Fibroblast of skin of abdomen (primary cell): ENCODE measurements at places on chromosomes 3 and 15.

- DNase-seq, result no peak
These were observed 31.9 kb downstream of the DNAH1 start for GRCh38 chr3:52347716-52348635.

DNA sequence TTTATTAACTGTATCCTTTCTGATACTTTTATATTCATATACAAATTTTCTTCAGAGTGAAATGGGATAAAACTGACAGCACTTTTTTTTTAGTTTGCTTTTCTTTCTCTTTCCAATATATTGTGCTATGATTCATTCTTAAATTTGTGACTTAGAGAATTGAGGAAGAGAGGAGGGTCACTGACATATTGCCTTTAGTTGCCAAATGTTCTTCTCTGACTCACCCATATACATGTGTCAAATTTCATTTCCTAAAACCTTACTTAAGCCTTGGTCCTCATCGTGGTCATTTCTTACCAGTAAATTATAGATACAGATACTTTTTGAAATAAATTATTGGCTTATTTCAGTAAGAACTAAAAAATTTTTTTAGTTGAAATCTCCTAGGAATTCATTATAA lies 53.9 kb downstream of the CLASP2 start:
- peak; percentile 83 for DNase-seq

DNA sequence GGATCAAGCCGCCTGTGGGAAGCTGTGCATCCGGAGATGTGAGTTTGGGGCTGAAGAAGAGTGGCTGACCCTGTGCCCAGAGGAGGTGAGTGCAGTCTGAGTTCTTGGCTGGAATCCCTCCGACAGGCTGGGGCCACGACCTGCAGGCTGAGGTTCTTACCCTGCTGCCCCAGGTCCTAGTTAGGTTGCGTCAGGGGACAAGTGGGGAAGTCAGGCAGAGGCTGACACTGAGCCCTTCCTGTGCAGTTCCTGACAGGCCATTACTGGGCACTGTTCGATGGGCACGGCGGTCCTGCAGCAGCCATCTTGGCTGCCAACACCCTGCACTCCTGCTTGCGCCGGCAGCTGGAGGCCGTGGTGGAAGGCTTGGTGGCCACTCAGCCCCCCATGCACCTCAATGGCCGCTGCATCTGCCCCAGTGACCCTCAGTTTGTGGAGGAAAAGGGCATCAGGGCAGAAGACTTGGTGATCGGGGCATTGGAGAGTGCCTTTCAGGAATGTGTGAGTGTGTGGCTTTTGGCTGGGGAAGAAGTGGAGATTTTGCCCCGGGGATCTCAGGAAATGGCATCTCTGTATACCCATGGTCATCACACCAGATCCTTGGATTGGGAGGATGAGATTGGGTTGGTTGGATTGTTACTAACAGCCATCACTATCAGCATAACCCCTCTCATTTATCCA lies 1.3 kb downstream of the PPM1M start:
- DNase-seq, result no peak

DNA sequence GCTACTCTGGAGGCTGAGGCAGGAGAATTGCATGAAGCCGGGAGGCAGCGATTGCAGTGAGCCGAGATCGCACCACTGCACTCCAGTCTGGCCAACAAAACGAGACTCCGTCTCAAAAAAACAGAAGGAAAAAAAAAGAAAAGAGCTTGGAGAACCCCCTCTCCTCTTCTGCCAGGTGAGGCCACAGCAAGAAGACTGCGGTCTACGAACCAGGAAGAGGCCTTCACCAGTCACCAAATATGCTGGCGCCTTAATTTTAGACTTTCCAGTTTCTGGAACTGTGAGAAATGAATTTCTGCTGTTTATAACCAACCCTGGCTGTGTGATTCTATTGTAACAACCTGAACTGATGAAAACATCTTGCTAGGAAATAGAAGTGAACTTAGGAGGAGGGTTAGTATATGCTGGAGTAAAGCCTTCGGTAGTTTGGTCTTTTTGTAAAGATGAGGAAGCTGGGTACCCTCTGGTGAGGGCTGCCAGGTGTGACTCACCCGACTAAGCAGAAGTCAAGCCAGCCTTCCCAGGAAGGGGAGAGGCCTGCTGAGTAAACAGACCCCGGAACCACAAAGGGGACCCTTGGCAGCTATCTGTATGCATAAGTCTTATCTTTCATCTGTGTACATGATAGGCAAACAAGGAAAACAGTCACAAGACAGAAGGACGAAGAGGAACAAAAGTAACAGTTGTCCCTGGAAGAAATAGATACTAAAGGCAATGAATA lies 78.7 kb downstream of the KLF13 start:
- DNase-seq, result no peak

GRCh38 chr3:33250712-33251111 lies 26.5 kb upstream of the FBXL2 start:
- DNase-seq, result peak; percentile 1

DNA sequence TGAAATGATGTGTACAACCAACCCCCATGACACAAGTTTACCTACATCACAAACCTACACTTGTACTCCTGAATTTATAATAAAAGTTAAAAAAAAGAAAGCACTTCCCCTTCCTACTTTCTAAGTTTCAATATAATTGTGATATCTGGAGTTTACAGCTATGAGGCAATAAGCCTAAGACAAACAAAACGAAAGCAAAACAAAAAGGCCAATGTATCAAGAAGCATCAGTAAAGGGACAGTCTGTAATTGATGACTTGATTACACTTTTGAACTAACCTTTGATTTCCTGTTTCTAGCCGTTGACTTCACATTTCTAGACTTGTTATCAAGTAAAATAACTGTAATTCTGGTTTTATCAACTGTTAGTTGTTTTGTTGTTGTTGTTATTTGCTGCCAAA lies 187.5 kb upstream of the CNTN3 start:
- DNase-seq, result no peak

DNA sequence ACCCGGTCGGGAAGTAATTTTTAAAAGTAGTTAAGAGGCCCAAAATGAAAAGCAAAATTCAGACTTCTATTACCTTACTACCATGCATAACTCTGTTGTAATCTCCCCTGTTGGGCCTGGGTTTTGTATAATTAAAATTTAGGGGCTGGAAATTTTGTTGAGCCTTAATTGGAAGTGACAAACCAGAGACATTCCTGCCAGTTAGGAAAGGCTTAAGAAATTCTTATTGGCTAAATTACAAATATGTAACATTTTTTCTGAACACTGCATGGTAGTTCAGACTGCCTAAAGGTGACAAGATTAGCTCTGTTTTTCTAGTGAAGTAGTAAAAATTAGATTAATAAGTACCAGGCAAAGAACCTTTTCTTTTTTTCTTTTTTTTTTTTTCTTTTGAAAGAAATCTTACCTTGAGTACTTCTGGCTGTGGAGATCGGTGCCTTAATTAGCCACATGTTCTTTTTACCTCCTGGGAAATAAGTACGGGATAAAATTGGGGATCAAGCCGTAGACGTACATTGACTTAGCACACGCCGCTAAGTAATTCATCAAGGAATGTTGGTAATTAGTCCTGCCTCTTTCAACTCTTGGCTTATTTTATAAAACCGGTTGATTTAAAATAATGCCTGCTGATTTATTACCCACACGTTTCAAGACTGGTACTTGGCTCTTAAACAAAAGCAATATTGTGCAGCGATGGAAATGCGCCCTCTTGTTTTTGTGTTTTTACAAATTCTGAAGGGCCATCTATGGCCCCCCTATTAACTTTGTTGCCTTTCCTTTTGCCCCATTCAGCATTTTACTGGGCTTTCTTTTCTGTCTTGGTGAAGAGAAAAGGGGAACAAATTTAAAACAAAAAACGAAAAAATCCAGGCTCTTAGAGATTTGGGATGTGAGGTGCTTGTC lies 111.2 kb upstream of the SAMMSON start:
- DNase-seq, result no peak

GRCh38 chr3:176046703-176047102 lies 1150.6 kb downstream of the TBL1XR1 start:
- DNase-seq, result no peak
